T-helper 2 cell treated with Interferon-gamma antibody and Interleukin-4, amounts not matched to agents 5 μg/mL and 100 μg/mL, for 36 hours (primary cell): ENCODE measurements at places on chromosomes 2 and 18.
A peak's percentile ranks its signal among the peaks of the same experiment; 100 is the strongest.

DNA sequence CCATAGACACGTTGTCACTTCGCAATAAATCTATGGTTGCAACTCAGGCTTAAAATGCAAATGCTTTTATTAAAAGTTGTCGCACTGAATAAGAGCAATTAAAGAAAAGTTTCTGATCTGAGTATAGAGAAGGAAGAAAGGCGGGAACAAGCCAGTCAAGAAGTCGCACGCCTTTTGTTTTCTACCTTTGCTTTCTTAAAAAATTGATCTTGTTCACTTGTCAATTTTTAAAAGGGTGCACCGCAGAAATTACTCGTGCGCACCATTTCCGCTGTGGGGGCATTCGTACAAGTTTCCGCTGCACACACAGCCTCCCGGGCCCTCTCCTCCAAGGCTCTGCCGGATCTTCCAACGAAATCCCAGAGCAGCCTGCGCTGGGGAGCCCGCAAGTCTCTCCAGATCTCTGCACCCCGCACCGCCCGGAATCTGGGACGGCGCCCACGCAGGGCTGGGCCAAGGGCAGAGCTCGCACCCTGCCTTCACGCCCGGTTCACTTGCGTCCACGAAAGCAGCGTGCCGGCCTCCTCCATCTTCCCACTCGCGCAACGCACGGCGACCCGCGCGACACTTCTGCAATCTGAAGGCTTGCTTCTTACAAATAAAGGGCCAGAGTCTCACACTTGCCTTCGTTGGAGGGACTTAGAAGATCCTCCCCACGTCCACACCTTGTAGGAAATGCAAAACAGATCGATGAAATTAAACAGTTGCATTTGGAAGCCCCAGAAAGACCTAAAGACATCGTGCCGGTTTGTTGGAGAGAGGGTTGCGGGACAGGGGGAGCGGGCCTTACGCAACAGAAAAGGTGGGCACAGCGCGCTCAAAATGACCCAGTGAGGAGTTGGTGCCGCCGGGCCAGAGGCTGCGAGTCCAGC, 2.6 kb upstream of the SALL3 start:
- H3K4me3 ChIP-seq: no peak overlapping the region
- DNase-seq: no peak
- peak overlapping the region; percentile 0 for H3K27ac ChIP-seq
- peaks cover 11% of the 10 kb centered on the region for H3K4me1 ChIP-seq
- peaks cover 60% of the 10 kb centered on the region for H3K27me3 ChIP-seq
- H3K36me3 ChIP-seq: peaks cover 7% of the 10 kb centered on the region

- H3K4me1 ChIP-seq: no peaks in the 10 kb centered on the region
- DNase-seq: no peak
- no peak overlapping the region for H3K27ac ChIP-seq
- H3K27me3 ChIP-seq: no peaks in the 10 kb centered on the region
Measured at GRCh38 chr2:72096181-72096580, 51.5 kb downstream of the CYP26B1 start.

DNA sequence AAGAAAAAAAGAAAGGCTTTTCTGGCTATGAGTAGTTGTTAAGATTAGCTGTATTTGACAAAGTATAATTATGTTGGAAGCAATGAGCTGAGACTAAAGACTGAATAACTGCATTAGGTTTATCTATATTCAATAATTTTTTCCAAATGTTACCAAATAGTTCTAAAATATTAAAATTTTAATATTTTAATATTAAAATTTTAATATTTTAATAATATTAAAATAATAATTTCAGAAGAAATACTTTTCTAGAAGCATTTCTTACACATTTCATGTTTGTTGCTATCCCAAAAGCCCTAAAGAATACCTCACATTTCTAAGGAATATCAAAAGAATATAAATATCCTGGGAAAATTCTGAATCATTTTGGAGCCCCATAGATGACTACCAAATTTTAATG, 74.7 kb downstream of the LRP2 start:
- no peak overlapping the region for H3K4me3 ChIP-seq
- no peaks in the 10 kb centered on the region for H3K27me3 ChIP-seq
- DNase-seq: no peak
- no peaks in the 10 kb centered on the region for H3K36me3 ChIP-seq
- H3K4me1 ChIP-seq: no peaks in the 10 kb centered on the region

- H3K4me3 ChIP-seq: no peak overlapping the region
- no peak for DNase-seq
- H3K27ac ChIP-seq: no peak overlapping the region
- H3K27me3 ChIP-seq: no peaks in the 10 kb centered on the region
Measured at GRCh38 chr18:41594582-41594981, 360.5 kb upstream of the PIK3C3 start.

GRCh38 chr2:124081154-124081716, 56.1 kb downstream of the CNTNAP5 start:
- H3K27ac ChIP-seq: no peak overlapping the region
- H3K27me3 ChIP-seq: no peaks in the 10 kb centered on the region
- no peaks in the 10 kb centered on the region for H3K36me3 ChIP-seq
- no peaks in the 10 kb centered on the region for H3K4me1 ChIP-seq
- no peak for DNase-seq

DNA sequence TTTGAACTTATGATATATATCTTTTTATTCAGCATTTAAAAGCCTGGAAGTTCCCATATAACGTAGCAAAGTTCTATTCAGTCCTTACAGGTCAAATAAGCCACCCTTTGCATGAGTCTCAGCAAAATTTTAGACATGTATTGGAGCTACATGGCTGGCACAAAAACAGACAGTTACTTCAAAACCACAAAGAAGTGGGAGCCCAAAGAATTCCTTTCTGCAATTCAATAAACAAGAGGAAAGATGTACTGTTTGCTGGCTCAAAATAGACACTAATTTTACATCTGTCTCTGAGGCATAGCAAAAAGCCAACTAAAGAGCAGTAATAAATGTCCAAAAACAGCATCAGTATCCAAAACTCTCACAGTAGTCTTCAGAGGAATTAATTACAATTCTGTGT, 87.0 kb downstream of the ZEB2 start:
- no peak overlapping the region for H3K27ac ChIP-seq
- DNase-seq: no peak
- H3K36me3 ChIP-seq: peaks cover 6% of the 10 kb centered on the region
- H3K4me3 ChIP-seq: no peak overlapping the region
- no peaks in the 10 kb centered on the region for H3K4me1 ChIP-seq

- H3K4me3 ChIP-seq: no peak overlapping the region
- no peaks in the 10 kb centered on the region for H3K4me1 ChIP-seq
- H3K27ac ChIP-seq: no peak overlapping the region
- H3K27me3 ChIP-seq: peaks cover 20% of the 10 kb centered on the region
- DNase-seq: no peak
Measured at GRCh38 chr2:19425419-19425818, 67.0 kb upstream of the OSR1 start.

- H3K4me3 ChIP-seq: no peak overlapping the region
- H3K4me1 ChIP-seq: no peaks in the 10 kb centered on the region
- H3K36me3 ChIP-seq: no peaks in the 10 kb centered on the region
- no peak overlapping the region for H3K27ac ChIP-seq
- no peaks in the 10 kb centered on the region for H3K27me3 ChIP-seq
Measured at GRCh38 chr2:235003096-235003775, 51.4 kb downstream of the SH3BP4 start.

- no peaks in the 10 kb centered on the region for H3K4me1 ChIP-seq
- no peak overlapping the region for H3K27ac ChIP-seq
- H3K27me3 ChIP-seq: no peaks in the 10 kb centered on the region
- H3K4me3 ChIP-seq: no peak overlapping the region
Measured at GRCh38 chr2:234826681-234827080, 125.1 kb upstream of the SH3BP4 start.

DNA sequence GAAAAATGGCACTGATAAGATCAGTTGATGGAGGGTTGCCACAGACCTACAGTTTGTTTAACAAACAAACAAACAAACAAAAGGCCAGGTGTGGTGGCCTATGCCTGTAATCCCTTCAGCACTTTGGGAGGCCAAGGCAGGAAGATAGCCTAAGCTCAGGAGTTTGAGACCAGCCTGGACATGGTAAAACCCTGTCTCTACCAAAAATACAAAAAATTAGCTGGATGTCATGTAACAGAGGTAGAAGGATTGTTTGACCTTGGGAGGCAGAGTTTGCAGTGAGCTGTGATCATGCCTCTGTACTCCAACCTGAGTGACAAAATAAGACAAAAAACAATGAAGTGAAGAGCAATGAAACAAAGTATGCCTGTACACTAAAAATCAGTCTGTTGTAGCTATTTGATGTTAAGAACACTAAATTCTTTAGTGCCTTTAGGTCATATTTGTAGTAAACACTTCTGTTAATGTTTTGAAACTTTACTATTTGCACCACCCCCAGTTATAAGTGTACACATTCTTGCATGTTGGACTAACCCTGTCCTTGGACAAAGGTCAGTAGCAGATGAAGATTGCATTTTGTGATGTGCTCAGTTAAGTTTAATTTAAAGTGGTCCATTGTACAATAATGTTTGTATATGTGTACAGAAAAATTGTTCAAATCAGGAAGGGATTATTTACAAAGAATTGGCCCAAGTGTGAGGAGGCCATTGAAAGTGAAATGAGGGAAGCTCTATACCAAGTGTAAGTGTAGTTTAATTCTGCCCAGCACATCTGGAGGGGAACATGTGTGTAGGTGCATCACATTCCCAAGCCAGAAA, 73.9 kb downstream of the KYNU start:
- no peak for DNase-seq
- no peaks in the 10 kb centered on the region for H3K4me1 ChIP-seq
- H3K4me3 ChIP-seq: no peak overlapping the region
- no peaks in the 10 kb centered on the region for H3K27me3 ChIP-seq

GRCh38 chr2:2738276-2738675, 407.2 kb upstream of the MYT1L start:
- no peak for DNase-seq
- no peak overlapping the region for H3K27ac ChIP-seq
- H3K4me3 ChIP-seq: no peak overlapping the region
- no peaks in the 10 kb centered on the region for H3K4me1 ChIP-seq

- H3K4me3 ChIP-seq: no peak overlapping the region
- peaks cover 2% of the 10 kb centered on the region for H3K36me3 ChIP-seq
- H3K4me1 ChIP-seq: no peaks in the 10 kb centered on the region
- no peak for DNase-seq
- H3K27ac ChIP-seq: no peak overlapping the region
- peaks cover 2% of the 10 kb centered on the region for H3K27me3 ChIP-seq
Measured at GRCh38 chr2:109447251-109447661, 166.5 kb downstream of the SEPTIN10 start.

DNA sequence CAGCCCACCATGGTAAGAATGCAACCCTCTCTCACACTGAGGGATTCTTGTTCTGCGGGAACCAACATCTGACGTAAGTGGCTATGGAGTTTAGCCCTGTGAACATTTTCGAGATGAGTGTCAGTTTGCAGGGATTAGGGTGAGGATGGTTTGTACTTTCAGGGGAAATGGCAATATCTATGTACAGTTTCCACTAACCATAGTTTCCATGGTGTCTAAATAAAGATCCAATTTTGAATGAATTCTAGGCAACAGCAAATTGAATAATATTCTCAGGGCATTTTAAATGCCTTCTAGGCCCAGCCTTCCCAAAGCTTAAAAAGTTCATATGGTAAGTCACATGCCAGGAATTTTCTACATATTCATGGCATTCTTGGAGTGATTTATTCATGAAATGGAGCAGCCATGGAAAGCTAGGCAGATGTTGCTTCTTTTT, 105.4 kb upstream of the MMADHC start:
- no peak for DNase-seq
- no peak overlapping the region for H3K27ac ChIP-seq
- H3K4me3 ChIP-seq: no peak overlapping the region
- H3K27me3 ChIP-seq: no peaks in the 10 kb centered on the region
- no peaks in the 10 kb centered on the region for H3K36me3 ChIP-seq
- H3K4me1 ChIP-seq: no peaks in the 10 kb centered on the region

DNA sequence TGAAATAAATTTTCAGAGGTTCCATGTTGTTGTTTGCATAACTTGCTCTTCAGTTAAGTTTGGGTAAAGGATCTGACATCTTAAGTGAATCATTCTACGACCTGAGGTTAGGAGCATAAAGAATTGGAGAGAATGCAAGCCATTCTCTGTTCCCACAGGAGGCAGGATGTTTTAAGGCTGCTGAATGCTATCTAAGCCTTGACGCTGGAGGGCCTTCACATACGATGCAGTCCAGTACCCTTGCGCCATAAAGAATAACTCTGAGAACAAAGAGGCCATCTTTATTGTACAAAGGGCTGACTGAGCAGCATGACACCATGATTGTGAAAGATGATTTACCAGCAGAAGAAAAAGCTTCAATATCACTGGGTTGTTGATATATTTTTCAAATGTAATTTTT, 198.4 kb downstream of the NYAP2 start:
- H3K4me3 ChIP-seq: no peak overlapping the region
- no peak overlapping the region for H3K27ac ChIP-seq
- H3K4me1 ChIP-seq: peaks cover 2% of the 10 kb centered on the region
- no peaks in the 10 kb centered on the region for H3K36me3 ChIP-seq
- no peak for DNase-seq

GRCh38 chr18:25533218-25533617, 181.3 kb upstream of the ZNF521 start:
- no peak overlapping the region for H3K4me3 ChIP-seq
- H3K36me3 ChIP-seq: no peaks in the 10 kb centered on the region
- DNase-seq: no peak
- no peaks in the 10 kb centered on the region for H3K27me3 ChIP-seq

DNA sequence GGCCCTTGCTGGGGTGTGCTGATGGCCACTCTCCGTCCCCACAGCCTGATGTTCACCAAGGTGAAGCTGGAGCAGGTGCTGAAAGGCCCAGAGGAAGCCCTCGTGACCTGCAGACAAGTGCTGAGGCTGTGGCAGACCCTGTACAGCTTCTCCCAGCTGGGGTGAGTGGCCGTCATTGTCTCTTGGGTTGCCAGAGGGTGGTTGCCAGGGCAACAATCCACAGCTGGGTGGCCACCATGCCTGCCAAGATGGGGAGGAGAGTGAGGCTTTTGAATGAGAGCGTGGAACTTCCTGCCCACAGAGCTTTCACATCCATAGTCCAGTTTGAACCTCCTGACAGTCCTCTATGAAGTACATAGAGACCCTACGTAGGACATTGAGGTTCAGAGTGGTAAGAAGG, 108.8 kb downstream of the STPG4 start:
- no peaks in the 10 kb centered on the region for H3K4me1 ChIP-seq
- no peak overlapping the region for H3K4me3 ChIP-seq
- peaks cover 25% of the 10 kb centered on the region for H3K36me3 ChIP-seq
- no peak for DNase-seq
- no peaks in the 10 kb centered on the region for H3K27me3 ChIP-seq
